ENCODE measurements at places on chromosomes 3 and 15.

GRCh38 chr3:134458406-134458945 lies 27.3 kb downstream of the ANAPC13 start:
- DNase-seq: no peak

DNA sequence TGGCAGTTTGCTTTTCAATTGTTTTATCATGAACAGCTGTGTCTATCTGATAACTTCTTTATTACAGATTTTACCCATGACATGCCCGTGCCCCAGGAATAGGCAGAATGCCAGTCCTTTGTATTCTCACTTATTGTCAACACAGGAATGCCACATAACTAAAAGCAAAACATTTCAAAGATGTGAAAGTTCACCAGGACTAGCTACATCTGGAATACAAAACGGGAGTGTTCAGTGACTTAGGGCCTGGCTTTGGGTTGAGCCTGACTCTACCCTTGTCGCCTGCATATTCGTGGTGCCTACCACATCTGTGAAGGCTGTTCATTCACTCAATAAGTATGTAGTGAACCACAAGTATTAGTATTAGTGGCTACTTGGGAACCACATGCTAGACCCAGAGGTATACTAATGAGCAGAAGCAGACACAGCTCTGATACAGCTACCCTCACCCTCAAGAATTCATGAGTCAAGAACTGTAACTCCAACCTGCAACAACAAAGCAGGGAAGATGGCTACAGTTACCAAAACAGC lies 2.9 kb downstream of the TNFSF10 start:
- peak; percentile 95 for DNase-seq

GRCh38 chr3:36211652-36211999 lies 168.7 kb upstream of the STAC start:
- no peak for DNase-seq

GRCh38 chr3:66253790-66254620 lies 33.2 kb downstream of the SLC25A26 start:
- peak; percentile 60 for DNase-seq

GRCh38 chr3:10697918-10698317 lies 118.1 kb upstream of the SLC6A11 start:
- no peak for DNase-seq

DNA sequence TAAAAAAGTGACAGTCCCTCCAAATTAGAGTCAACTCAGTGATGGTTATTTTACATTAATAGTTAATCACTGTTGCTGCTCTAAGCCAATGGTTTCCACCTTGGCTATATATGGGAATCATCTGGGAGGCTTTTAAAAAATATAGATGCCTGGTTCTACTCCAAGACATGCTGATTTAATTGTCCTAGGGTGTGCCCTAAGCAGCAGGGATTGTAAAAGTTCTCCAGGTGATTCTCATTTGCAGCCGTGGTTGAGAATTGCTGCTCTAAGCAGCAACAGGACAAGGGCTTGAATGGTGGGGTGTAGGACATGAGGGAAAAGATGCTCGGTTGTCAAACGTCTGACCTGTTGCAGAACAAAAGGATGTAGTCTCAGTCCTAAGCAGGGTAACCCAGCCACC lies 405.1 kb upstream of the MCTP2 start:
- DNase-seq: no peak

GRCh38 chr3:194930377-194931204 lies 244.9 kb downstream of the FAM43A start:
- peak; percentile 89 for DNase-seq

DNA sequence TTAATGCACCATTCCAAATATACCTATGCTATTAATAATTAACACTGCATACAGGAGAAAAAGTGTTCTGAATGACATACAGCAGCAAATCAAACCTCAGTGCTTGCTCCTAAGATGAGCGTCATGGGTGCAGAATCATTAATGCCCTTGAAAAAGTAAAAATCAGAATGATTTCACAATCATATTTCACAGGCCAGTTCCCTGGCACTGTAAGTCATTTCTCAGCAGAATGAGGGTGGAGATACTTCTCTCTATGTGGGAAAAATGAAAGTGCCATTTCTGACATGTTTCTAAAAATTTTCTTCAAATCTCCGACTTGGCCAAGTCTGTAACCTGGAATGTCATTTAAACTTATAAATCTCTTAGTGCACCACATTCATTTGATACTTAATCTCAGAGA lies 549.8 kb upstream of the AGTR1 start:
- no peak for DNase-seq

DNA sequence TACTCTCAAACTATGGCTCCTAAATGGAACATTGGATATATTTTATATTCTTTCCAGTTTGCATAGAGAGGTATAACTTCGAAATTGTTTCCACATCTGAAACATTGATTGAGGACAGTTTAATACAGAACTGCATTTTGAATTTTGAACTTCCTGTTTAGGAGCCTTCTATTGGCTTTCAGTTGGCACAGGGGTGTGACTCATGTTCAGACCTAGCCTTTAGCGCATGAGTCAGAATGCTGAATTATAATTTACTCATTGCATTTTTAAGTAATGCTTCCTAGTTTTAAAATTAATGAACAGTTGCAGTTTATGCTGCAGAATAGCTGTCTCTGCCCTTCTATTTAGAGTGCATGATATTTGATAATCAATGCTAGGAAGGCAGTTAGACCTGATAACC lies 751.7 kb downstream of the CADM2 start:
- peak; percentile 44 for DNase-seq

- no peak for DNase-seq
These were observed 10.1 kb downstream of the MNS1 start for GRCh38 chr15:56454836-56455235.

- no peak for DNase-seq
These were observed 46.1 kb downstream of the SLC2A2 start for GRCh38 chr3:170980399-170980798.

GRCh38 chr15:90561344-90562244 lies 31.9 kb downstream of the CRTC3 start:
- no peak for DNase-seq

DNA sequence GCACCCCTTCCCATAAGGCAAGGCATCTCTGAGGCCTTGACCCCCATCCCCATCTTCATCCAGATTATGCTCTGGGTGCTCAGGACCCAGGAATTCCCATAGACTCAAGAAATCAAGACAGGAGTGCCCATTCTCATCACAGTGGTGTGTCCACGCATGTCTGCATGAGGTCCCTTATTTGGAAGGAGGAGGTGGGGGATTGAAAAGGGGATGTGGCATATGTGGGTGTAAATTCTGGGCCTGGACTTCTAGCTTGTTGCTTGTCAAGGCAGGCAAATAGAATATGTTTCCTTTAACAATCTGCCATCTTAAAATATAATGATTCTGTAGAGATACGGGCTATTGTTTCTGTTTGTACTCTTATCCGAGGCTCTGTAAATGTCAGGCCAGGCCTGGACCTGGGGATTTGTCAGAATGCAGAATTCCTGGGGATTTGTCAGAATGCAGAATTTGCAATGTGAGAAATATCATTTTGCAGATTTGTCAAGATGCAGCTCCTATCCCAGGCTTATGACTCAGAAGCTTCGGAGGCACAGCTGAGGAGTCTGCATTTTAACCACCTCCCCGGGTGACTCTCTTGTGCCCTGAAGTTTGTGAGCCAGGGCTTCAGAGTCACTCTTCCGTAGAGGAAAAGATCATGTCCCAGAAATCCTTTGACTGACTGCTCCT lies 157.8 kb downstream of the SV2B start:
- no peak for DNase-seq

DNA sequence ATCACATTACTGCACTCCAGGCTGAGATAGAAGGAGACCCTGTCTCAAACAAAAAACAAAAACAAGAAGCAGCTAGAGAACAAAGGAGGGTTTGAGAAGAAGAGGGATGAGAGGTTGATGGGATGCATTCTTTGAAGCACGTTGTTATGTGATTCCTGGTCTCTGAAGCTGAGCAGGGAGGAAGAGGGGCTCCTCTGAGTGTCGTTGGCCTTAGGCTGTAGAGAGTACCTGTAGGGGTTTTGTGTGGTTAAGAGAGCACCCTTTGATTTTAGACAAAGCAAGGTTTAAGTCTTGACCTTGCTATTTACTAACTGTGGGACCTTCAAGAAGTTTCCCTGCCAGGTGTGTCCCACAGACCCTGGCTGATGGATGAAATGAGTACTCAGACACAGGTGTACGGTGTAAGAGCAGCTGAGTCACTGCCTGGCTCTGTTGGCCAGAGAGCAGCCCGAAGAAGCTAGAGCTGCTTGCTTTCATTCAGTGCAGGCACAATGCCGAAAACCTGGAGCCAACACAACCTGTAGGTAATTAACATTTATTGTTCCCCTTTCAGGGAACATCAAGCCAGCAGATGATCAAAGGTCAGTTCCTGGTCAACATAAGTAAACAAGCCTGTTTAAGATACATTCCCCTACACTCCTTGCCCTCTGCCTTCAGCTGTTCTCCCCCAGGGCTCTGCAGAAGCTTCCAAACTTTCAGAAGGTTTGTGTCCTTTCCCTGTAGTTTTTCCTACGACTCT lies 67.2 kb downstream of the LRRK1 start:
- peak; percentile 9 for DNase-seq

GRCh38 chr3:72220946-72221345 lies 436.0 kb upstream of the PROK2 start:
- no peak for DNase-seq

DNA sequence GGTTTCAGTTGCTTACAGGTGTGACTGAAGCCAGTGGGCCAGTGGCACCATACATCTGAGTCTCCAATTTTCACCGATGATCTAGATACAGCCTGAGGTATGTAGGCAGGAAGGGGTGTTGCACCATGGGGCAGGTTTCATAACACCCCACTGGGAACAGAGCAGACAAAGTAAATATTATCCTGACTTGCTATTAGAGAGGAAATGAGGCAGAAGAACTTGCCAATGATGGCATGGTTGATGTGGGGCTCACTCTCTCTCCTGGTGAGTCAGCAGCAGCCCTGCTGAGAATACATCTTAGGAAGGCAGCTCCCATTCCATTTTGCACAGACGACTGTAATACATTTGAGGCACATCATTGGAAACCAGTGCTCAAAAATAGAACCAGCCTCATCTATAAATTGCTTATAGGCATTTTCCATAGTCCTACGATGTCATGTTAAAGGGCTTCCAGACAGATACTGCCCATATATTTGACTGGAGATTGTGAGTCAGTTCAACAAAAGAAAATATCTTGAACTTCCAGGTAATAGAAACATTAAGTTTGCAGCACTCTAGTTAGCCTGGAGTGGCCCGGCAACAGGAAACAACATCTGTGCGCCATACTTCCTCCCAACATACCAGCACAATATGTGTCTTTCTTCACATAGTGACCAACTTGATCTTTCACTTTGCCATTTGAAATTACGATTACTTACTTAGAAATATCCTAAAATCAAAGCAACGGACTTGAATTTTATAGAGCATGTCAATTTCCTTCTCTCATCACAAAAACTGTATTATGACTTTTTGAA lies 175.5 kb downstream of the NECTIN3 start:
- DNase-seq: peak; percentile 90

DNA sequence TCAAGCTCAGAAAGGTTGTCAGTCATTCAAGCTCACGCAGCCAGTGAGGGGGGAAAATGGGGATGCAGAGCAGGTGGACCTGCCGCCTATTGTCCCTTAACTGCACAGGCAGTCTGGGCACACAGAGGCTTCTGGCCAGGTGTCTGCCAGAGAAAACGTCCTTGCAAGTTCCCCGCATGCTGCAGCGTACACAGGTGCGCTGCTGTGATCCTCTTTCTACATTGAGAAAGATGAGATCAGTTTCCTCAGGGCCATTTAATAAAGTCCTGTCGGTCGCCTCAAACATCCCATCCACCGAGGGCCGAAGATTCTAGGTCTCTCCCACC lies 445 bp upstream of the TSEN2 start:
- DNase-seq: no peak

- no peak for DNase-seq
These were observed 139.4 kb upstream of the SLC7A14 start for GRCh38 chr3:170725285-170725731.

DNA sequence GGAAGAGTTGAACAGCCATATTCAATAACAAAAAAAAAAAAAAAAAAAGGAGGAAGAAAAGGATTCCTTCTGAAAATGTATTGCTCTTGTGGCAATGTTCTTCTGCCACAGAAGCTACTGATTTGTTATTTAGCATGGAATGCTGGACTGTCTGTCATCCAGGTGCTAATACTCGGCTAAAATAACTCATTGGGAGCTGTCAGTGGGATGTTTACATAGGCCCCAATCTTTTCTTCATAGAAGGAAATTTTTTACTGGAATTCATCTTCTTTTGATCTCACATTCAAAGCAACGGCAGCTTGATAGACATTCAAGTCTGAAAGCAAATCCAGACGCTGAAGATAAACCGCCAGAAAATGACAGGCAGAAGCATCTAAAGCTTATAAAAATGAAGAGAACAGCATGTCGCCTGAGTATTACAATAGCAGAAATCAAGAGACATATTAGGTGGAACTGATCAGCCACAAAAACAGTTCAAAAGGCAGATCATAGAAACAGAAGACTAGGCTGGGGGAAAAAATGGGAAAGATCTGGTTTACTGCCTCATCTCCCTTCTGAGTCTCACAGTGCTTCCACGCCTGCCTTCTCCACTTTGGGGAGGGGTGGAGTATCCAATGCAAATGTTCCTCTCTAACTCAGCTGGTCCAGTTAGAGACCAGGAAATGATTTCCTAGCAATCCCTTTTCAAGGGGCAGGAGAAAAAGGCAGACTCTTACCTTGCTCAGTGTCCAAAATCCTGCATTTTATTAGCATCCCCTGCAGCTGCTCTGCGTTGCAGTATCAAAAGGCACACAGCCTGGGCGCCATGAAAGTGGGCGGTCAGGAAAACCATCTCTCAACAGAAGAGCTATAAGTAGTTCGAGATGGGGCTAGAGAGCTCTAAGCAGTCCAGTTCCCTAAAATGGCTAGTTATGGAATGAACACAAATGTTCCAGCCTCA lies 451.9 kb downstream of the FOXP1 start:
- DNase-seq: no peak

- no peak for DNase-seq
These were observed 171.6 kb upstream of the PDZRN3 start for GRCh38 chr3:73796382-73796781.

GRCh38 chr3:122058294-122058693 lies 3.1 kb downstream of the CD86 start:
- peak; percentile 30 for DNase-seq

DNA sequence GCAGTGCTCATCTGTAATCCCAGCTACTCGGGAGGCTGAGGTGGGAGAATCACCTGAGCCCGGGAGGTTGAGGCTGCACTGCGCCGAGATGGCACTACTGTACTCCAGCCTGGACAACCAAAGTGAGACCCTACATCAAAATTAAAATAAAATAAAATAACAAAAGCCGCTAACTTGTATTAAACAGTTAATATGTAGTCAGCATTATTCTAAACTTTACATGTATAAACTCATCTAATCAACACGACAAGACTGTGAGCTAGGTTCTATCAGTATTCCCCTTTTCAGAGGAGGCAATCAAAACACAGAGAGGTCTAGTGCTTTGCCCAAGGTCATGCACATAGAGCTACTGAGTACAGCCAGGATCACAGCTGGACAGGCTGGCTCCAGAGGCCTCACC lies 111.7 kb upstream of the LINGO1 start:
- no peak for DNase-seq

Measured in renal cortical epithelial cell (primary cell).